ENCODE measurements at places on chromosomes 2 and 18.

GRCh38 chr2:152617456-152618192 lies 99.6 kb downstream of the PRPF40A start:
- no peak for DNase-seq

DNA sequence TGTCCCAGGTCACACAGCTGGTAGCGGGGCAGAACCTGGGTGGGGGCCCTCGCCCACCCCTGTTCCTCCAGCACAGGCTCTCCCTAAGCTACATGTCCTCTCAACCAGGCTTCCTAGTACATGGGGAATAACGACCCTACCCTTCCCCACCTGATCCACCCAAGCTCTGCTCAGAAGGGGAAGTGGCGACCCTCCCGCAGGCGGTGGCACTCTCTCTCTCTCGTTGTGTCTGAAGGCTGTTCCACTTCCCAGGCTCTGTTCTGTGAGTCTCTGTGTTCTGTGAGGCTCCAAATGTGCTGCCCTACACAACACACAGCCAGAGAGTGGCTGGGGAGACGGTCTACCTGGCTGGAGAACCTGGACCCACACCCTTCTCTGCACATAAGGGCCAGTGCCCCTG lies 135.8 kb downstream of the COPS8 start:
- no peak for DNase-seq

GRCh38 chr2:99112617-99113016 lies 28.9 kb upstream of the C2orf15 start:
- no peak for DNase-seq

DNA sequence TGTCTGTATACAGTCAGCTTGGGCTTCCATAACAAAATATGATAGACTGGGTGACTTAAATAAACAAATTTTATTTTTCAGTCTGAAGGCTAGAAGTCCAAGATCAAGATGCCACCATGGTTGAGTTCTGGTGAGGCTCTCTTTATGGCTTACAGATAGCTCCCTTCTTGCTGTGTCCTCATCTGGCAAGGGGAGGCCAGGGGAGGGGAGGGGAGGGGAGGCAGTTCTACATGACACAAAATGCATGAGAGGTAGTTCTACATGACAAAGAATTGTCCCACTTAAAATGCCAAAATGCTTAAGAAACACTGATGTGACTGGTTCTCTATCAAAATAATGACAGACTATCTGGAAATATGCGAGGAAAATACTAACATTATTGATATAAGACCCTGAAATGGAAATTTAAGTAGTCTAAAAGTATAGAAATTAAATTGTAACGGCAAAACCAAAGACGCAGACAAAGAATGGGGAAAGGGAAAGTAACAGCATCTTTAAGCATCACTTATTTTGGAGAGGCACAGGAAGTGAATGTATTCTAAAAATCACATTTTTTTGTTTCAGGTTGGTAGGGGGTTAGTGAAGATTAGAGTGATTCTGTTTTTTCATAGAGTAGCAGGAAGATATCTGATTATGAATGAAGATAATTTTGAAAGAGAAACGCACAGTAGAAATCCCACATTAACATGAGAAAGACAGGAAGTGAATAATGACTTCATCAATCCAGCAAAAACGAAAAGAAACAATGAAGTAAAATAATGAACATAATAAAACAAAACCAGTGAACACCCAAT lies 131.4 kb downstream of the STRN start:
- no peak for DNase-seq

GRCh38 chr2:159218389-159218788 lies 68.1 kb downstream of the WDSUB1 start:
- DNase-seq = no peak

DNA sequence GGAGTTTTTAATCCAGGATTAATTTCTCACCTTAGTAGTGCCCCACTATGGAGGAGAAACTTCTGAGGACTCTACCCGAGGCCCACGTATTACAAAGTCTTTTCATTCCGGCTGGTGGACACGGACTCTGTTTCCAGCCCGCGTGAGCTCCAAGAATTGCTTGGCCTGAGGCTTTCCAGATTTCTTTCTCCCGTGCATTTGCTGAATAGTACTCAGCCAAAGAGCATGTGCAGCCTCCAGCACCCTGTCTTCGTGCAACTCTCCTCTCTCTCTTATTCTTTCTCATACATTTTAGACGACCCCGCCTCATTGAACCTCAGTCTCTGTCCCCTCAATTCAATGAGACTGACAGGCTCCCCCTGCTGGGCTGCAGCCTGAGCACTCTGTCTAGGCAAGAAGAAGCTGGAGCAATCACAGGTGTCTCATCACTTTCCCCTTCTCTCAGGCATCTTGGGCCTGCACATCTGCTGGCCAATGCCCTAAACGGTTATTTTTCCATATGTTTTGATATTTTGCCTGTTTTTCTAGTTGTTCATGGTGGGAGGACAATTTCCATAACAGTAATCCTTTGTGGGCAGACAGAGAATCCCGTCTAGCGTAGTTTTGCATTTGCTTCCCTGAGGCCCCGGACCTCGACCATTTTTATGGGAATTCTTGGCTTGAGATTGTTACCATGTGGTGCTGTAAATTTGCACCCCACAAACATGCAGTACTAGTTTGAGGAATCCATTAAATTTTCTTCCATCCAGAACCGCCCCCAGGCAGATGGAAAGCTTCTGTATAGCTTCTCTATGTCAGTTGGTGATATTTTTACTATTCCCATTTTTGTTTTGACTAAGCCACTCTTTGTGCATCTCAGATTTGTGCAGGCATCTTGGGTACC lies 50.1 kb upstream of the LPIN2 start:
- peak; percentile 64 for DNase-seq

GRCh38 chr2:84181927-84182326 lies 277.2 kb downstream of the SUCLG1 start:
- no peak for DNase-seq

DNA sequence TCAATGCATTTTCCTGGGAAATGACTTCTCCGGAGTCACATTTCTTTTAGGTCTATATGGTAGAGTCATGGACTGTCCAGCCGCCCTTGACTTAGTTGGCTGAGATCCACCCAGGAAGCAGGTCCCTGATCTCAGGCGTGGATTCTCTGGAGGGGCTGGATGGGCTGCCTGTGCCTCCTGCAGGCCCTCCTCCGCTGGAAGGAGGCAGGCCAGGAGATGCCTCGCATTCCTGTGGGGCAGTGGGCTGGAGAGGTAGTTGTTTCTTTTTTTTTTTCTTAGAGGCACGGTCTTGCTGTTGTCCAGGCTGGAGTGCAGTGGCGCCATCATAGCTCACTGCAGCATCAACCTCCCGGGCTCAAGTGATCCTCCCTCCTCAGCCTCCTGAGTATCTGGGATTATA lies 129.0 kb upstream of the MYCN start:
- DNase-seq = no peak

DNA sequence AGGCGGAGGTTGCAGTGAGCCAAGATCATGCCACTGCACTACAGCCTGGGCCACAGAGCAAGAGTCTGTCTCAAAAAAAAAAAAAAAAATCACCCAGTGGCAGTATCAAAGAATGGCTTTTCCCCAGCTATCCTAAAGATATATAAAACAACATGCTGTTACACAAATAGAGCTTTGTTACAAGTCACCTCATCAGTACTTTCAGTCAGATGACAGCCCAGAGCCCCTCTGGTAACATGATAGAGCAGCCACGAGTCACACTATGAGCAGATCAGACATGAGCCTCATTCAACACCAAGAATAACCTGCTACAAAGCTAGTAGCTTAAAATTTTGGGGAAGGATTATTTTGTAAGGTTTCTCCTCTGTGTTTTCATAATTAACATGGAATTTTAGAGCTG lies 25.2 kb downstream of the PDE11A start:
- DNase-seq = no peak

DNA sequence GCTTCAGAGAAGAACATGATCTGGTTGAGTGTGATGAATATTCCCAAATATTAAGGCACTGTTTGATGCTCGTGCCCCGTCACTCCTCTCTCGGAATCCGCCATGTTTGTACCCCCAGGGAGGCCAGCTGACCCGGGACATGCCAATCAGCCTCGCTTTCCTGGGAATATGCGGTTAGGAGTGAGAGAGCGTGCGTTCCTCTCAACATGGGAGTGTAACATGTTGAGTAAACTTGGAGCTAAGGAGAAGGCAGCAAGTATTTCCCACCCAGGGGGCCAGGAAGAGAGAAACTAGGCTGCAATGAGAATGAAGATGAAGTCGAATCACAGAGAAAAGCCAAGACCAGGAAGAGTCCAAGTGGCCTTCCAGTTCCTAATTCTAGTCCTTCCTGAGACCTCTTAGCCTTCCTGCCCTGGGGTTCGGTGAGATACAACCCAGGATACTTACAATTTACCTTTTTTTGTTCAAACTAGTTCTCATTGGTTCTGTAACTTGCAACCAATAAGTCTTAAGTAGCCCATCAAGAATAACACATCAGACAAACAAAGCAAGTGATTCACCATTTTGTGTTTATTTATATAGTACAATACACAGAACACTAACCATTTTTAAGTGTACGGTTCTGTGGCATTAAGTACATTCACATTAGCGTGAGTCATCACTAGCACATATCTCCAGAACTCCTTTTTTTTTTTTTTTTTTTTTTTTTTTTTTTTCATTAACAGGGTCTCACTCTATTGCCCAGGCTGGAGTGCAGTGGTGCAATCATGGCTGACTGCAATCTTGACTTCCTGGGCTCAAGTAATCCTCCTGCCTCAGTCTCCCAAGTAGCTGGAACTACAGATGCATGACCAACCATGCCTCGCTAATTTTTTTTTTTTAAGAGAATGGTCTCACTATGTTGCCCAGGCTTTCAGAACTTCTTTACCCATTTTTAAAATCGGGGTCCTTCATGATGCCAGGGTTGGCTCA lies 36.4 kb upstream of the SLC1A4 start:
- DNase-seq = no peak
